ENCODE measurements at places on chromosomes 6 and 20. TPM values are rescaled to one million over a fixed set of nuclear protein-coding genes. Genes with fewer than 3 reads are reported as not detected.

GRCh38 chr20:57091748-57092111, 174.7 kb downstream of the BMP7 start:
- H3K4me3 ChIP-seq, result no peak overlapping the region

DNA sequence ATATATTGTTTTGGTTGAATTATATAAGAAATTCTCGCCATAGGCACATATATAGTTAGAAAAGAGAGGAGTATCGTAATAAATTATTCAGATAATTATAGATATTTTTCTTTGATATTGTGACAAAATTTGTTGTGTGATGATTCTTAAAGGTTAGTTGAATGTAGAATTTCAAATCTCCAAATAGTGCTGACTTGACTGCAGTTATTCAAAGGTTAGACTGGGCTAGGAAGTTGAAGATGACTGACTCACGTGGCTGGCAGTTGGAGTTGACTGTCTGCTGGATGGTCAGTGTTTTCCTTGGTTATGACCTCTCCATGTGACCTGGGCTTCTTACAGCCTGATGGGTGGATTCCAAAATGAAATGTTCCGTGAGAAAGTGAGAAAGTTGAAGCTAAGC, 55.3 kb downstream of the FLRT3 start:
- H3K36me3 ChIP-seq, result no peaks in the 10 kb centered on the region
- no peak for DNase-seq
- H3K4me3 ChIP-seq, result no peak overlapping the region
- H3K27me3 ChIP-seq, result no peaks in the 10 kb centered on the region
- H3K27ac ChIP-seq, result no peak overlapping the region

- no peaks in the 10 kb centered on the region for H3K36me3 ChIP-seq
- peaks cover 17% of the 10 kb centered on the region for H3K4me1 ChIP-seq
- no peaks in the 10 kb centered on the region for H3K27me3 ChIP-seq
- DNase-seq, result peak; percentile 20
- peak overlapping the region; percentile 81 for H3K4me3 ChIP-seq
These were observed 1.5 kb downstream of the ARID1B start for GRCh38 chr6:156778454-156779205.

- DNase-seq, result no peak
- no peaks in the 10 kb centered on the region for H3K4me1 ChIP-seq
- no peak overlapping the region for H3K4me3 ChIP-seq
- no peak overlapping the region for H3K27ac ChIP-seq
- peaks cover 4% of the 10 kb centered on the region for H3K27me3 ChIP-seq
- H3K36me3 ChIP-seq, result no peaks in the 10 kb centered on the region
These were observed 145.7 kb downstream of the CFAP61 start for GRCh38 chr20:20198011-20198410.

GRCh38 chr6:7866526-7866925, 44.1 kb downstream of the TXNDC5 start:
- H3K4me3 ChIP-seq, result no peak overlapping the region
- no peak for DNase-seq
- no peaks in the 10 kb centered on the region for H3K27me3 ChIP-seq

DNA sequence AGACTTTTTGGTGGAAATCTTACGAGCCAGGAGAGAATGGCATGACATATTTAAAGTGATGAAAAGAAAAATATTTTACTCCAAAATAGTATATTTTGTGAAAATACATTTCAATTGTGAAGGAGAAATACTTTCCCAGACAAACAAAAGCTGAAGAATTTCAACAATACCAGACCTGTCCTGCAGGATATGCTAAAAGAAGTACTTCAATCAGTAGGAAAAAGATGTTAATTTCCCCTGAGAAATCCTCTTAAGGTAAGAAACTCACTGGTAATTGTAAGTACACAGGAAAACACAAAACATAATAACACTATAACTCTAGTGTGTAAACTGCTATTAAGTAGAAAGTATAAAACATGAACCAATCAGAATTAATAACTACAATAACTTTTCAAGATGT, 341.8 kb upstream of the GJE1 start:
- H3K4me3 ChIP-seq, result no peak overlapping the region
- no peak overlapping the region for H3K27ac ChIP-seq
- H3K27me3 ChIP-seq, result no peaks in the 10 kb centered on the region
- no peak for DNase-seq
- no peaks in the 10 kb centered on the region for H3K36me3 ChIP-seq

DNA sequence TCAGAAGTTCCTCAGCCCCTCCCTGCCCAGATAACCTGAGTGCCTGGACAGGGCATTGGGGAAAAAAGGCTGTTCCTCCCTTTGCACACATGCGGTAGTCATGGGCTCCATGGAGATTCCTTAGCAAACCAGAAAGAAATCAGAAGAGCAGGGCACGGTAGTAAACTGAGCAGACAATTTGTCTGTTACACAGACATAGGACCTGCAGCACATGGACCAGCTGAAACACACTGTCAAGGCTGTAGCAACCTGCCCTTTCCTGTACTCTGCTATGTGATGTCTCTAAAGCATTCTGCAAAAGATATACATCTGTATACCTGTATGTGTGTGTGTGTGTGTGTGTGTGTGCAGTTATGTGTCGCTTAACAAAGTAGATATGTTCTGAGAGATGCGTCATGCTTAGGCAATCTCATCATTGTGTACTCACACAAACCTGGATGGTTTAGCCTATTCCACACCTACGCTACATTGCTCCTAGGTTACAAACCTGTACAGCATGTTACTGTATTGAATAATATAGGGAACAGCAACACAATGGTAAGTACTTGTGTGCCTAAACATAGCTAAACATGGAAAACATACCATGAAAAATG, 44.4 kb upstream of the BMP5 start:
- no peaks in the 10 kb centered on the region for H3K36me3 ChIP-seq
- DNase-seq, result no peak
- H3K27me3 ChIP-seq, result no peaks in the 10 kb centered on the region
- H3K4me1 ChIP-seq, result no peaks in the 10 kb centered on the region
- H3K4me3 ChIP-seq, result no peak overlapping the region

- no peak overlapping the region for H3K4me3 ChIP-seq
- no peaks in the 10 kb centered on the region for H3K36me3 ChIP-seq
- no peak overlapping the region for H3K27ac ChIP-seq
- no peaks in the 10 kb centered on the region for H3K27me3 ChIP-seq
These were observed 89.9 kb upstream of the AKIRIN2 start for GRCh38 chr6:87791982-87792381.

DNA sequence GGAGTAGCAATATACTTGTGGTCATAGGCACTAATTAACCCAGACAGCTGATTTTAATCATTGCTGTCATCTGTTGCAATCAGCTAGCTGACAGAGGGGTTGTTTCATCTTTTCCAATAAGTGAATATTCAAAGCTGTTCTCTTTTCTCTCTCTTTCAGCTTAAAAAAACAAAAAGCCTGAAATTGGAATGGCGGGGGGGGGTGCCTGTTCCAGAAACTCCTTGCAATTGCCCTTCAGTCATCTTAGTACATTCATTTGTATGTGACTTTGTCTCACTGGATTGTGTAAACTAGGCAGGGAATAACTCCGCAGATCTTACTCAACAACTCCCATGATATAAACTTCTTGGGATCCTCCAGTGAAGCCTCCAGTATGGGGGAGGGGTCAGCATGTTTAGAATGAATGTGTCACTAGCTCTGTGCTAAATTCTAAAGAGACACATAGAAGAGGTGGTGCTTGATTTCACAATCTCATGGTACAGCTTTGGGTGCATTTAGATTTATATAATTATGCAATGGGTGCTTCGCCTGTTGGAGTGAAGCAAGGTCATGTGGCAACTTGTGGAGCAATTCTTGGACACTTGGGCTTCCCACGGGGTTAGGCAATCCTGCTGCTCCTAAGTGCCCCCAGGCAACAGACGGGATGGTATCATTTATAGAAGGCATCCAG, 40.1 kb downstream of the SLC24A3 start:
- DNase-seq, result no peak
- no peak overlapping the region for H3K4me3 ChIP-seq
- no peak overlapping the region for H3K27ac ChIP-seq

GRCh38 chr6:138250053-138250452, 31.8 kb upstream of the PBOV1 start:
- H3K4me1 ChIP-seq, result no peaks in the 10 kb centered on the region
- no peak overlapping the region for H3K27ac ChIP-seq
- no peak overlapping the region for H3K4me3 ChIP-seq
- DNase-seq, result no peak

DNA sequence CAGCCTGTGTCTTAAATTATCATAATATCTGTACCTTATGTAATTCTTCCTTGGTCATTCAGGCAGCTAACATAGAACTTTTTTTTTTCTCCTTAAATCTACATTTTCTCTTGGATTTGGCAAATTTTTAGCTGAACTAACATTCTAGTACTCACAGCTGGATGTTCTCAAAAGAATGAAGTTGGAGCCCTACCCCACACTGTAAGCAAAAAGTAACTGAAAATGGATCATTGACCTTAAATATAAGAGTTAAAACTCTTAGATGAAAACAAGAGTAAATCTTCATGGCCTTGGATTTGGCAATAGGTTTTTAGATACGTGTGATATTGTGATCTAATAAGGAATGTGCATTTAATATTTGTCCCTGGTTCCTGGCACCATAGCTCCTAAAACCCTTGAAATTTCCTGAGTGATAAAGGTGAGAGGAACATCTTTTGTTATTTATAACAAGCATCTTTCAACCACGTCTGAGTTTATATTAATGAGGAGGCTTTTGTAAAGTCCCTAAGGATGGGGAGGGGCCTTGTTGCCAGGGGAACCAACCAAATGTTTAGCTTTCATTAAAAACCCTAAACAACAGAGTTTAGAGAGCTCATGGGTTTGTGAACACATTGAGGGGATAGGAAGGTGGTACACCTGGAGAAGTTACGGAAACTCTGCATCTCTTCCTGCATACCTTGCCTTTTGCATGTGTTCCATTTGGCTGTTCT, 106.1 kb upstream of the ADGRF4 start:
- H3K27ac ChIP-seq, result no peak overlapping the region
- H3K4me1 ChIP-seq, result no peaks in the 10 kb centered on the region
- no peak overlapping the region for H3K4me3 ChIP-seq
- no peaks in the 10 kb centered on the region for H3K27me3 ChIP-seq
- DNase-seq, result no peak

DNA sequence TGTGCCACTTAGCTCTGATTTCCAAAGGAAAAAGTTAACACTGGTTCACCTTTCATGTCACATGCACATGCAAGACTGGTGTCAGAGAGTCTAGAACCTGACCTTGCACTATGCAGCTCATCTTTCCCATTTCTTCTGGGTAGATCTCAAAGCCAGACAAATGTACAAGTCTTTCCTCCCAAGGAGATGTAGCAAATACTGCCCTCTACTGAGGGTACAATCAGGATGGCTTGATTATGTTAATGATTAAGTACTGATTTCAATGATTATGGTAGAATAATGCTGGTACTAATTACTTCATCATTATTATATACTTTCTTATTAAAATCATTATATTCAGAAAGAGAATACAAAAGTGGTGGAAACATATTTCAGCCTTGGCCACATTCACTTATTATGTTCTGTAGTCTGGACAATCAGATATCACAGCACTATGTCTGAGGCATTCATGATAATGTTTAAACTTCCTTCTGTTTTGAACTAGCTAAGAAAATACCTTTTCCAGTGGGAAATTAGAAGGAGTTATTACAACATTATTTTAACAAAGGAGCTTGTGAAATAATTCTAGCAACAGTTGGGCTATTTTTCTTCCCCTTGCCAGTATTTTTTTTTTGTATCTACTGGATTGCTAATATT, 68.5 kb upstream of the FOXO3 start:
- peak; percentile 49 for DNase-seq
- H3K4me1 ChIP-seq, result no peaks in the 10 kb centered on the region
- H3K4me3 ChIP-seq, result no peak overlapping the region

- H3K4me3 ChIP-seq, result no peak overlapping the region
- DNase-seq, result no peak
- H3K4me1 ChIP-seq, result no peaks in the 10 kb centered on the region
These were observed 44.8 kb downstream of the ITPR3 start for GRCh38 chr6:33665957-33666356.

GRCh38 chr6:14026831-14027539, 90.6 kb upstream of the CD83 start:
- H3K4me3 ChIP-seq, result no peak overlapping the region
- DNase-seq, result no peak
- peaks cover 22% of the 10 kb centered on the region for H3K27me3 ChIP-seq
- no peaks in the 10 kb centered on the region for H3K4me1 ChIP-seq
- H3K27ac ChIP-seq, result no peak overlapping the region
- H3K36me3 ChIP-seq, result no peaks in the 10 kb centered on the region

GRCh38 chr20:8033151-8033841, 13.7 kb upstream of the TMX4 start:
- no peak for DNase-seq
- H3K4me3 ChIP-seq, result no peak overlapping the region
- H3K27ac ChIP-seq, result no peak overlapping the region
- H3K36me3 ChIP-seq, result no peaks in the 10 kb centered on the region
- peaks cover 2% of the 10 kb centered on the region for H3K4me1 ChIP-seq

DNA sequence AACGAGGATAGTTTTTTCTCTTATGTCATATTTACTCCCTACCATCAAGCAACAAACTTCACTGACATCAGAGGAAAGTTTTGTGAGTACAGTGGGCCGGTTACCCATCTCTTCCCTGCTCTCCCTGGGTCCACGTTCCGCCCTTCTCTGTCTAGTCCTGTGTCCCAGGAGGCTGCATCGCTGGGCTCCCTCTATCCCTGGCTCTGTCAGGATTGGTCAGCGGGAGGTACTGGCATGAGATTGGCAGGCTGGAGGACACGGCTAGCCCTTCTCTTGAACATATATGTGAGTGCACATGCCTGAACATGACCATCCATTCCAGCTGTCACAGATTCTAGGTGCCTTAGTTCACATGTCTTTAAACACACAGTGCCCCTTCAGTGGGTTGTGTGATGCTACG, 30.3 kb upstream of the TMEM181 start:
- H3K36me3 ChIP-seq, result no peaks in the 10 kb centered on the region
- no peak for DNase-seq
- H3K27ac ChIP-seq, result no peak overlapping the region
- H3K4me3 ChIP-seq, result no peak overlapping the region
- no peaks in the 10 kb centered on the region for H3K4me1 ChIP-seq
- no peaks in the 10 kb centered on the region for H3K27me3 ChIP-seq

GRCh38 chr20:31722257-31723068, at the start of gene BCL2L1:
Gene BCL2L1 (minus strand): TSS chr20:31722868. CDS start chr20:31722218, 650 bp downstream.
- peaks cover 24% of the 10 kb centered on the region for H3K4me1 ChIP-seq
- peak within 1 kb of the TSS; percentile 87 for H3K4me3 ChIP-seq
- peak; percentile 76 for DNase-seq
- H3K27me3 ChIP-seq, result no peaks in the 10 kb centered on the region

USP49 gene
- 5.3 TPM for polyA plus RNA-seq

TMEM151B gene
- polyA plus RNA-seq, result 3.2 TPM

TTK gene
- 9.1 TPM for polyA plus RNA-seq

BMP6 gene
- polyA plus RNA-seq, result 1.5 TPM

VSX1 gene
- 0.03 TPM for polyA plus RNA-seq

SIRPG gene
- 0.94 TPM for polyA plus RNA-seq

ANKRD66 gene
- polyA plus RNA-seq, result not detected

RCAN2 gene
- 4.7 TPM for polyA plus RNA-seq

Data from large intestine (tissue), 12 donors.